ENCODE measurements at places on chromosomes 12 and 14.

DNA sequence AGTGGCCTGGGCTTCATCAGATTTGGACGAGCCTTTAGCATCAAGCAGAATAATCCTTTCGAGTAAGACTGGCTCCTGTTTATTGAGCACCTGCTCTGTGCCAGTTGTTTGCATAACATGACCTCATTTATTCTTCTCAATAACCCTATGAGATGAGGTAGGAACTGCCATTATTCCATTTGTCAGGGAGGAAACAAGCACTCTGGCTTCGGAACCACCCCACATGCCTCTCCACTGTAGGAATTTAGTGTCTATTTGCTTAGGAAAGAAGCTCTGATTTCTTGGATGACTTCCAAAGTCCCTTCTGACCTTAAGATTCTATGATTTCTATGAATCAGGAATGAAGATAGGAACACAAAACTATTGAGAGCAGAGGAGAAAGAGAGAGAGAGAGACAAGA is 11.0 kb downstream of the SAMD4A start:
- no peak for DNase-seq

GRCh38 chr14:77599889-77600288 is 16.5 kb downstream of the SPTLC2 start:
- DNase-seq, result no peak

DNA sequence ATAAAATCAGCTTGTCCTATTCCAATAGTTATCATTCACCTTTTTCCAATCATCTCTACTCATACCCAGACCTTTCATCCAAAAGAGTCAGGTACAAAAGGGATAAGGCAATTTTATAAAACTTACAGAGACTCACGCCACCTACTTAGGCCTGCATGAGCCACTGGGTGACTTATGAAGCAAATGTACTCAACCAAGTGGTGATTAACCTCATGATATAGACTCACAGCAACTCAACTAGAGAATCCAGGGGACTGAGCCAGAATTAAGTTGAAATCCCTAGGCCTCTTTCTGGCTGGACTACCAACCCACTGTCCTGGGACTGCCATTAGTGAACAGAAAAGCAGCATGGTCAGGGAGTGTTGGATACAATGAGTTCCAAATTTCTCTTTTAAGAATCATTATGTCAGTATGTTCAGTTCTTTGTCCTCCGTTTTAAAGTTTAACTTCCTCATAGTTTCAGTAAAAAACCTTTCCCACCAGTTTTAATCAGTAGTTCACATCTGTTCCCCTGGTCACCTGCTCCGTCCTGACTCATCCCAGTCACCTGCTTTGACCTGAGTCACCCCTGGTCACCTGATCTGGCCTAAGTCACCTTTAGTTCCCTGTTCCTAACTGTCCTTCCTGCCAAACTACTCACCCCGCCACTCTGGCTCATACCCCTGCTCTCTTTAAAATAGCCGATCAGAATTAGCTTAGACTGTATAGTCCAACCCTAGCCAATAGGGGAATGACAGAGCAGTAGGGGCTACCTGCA is 36.8 kb downstream of the SPTSSA start:
- DNase-seq, result no peak

DNA sequence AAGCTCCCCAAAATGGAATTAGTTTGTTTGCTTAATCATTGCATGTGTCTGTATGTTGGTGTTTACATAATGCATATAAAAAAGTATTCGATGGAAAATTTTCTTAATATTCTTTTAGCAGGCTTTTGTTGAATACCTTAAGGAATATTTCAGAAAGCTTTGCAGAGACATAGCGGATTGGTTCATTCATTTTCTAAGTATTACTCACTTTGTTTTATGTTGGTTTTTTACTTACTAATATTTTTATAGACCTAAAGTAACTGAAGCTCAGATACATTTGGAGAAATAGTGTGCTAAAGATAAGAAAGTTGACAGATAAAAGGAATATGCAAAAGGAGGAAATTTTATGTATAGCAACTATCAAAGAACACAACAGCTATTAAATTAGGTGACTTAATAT is 191.0 kb downstream of the ERC1 start:
- no peak for DNase-seq

DNA sequence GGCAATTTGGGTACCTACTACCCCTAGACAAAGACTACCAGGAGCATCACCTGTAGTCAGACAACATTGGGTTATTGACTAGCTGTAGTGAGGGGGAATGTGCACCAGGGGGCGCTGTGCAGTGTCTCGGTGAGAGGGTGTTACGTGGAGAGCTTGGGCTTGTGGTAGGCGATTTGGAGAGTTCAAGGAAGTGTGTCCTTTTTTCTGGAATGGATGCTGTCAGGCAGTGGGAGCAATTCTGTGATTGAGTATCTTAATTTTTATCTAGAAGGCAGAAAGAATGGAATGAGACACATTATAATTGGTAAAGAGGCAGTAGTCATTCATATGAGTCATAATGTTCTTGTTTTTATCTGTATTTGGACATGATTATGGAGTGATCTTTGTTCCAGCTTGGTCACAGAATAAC is 187.7 kb downstream of the GALC start:
- peak; percentile 0 for DNase-seq

- DNase-seq, result no peak
Observed at GRCh38 chr12:20507711-20508110, 139.4 kb downstream of the PDE3A start.

DNA sequence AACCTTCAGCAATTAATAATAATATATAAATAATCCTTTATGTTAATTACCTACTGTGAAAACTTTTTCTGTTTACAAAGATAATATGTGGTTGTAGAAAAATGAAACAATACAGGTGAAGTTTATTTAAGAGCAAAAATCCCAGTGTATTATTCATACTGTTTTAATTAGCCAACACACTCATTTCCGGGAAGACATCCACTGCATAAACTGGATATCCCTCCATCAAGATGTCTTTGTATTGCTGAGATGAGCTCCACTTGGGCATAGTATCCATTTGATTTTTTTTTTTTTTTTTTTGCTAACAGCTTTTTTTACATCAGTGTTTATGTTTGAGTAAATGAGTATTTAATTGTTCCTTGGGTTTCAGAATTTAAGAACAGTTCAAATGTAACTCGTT is 13.7 kb upstream of the DERA start:
- no peak for DNase-seq

DNA sequence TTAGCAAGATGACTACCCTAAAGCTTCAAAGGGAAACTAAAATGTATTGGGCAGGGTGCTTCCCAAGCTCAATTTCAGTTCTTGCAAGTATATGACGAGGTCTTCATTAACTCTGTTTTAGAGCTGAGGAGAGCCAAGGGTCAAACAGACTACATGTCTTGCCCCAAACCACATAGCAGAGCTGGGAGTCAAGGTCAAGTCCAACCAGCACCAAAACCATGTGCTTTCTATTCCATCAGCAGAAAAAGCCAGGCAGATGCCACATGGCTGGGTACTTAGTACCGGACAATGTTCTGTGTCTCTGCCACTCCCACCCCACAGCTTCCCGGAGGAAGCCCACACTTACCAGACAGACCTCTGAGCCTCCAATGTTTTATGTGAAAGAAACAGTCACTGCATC is 17.6 kb downstream of the NID2 start:
- no peak for DNase-seq

DNA sequence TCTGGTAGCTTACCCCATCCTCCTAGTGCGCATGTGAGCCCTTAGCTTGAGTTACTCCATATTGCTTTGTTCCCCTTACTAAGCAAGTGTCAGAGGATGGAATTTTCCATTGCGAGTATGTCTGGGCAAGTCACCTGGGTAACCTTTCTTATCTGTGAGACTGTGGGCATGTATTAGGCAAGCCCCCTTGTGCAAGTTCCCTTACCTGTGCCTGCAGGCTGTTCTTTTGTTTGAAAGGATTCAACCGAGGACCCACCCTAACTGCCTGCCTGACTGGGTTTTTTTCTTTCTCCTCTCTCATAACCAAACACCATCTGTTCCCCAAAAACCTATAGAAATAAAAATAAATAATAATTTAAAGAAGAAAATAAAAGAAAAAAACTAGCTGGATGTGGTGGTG is 22.3 kb upstream of the PPP2R5E start:
- DNase-seq, result no peak

DNA sequence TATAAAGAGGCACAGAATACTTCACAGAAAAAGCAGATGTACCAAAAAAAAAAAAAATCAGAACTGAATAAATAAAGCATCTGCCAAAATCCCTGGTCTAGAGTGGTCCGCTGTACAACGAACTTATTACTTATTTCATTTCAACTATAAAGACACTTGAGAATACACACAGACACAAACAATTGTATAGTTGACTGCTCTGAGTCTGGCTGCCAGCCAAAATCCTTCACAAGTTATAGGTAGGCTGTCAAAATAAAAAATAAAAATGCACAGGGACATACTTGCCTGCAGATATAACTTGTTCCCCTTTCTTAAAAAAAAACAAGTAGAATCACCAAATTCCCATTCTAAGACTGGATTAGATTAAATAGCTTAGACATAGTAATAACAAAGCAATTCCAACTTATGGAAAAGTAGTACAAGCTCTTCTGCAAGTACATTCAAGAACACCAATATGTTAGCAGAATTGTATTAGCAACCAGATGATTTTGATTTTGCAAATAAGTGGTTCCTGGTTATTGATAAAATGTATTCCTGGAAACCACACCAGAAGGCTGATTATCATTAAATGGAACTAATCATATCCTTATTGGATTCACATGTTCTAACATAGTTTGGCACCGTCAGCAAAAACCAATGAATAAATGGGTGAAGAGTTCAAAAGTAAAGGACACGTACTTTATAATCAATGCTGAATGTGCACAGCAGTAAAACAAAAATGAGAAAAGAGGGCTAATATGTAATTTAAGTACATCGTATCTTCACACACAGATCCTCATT is 248.5 kb downstream of the NELL2 start:
- DNase-seq, result no peak

DNA sequence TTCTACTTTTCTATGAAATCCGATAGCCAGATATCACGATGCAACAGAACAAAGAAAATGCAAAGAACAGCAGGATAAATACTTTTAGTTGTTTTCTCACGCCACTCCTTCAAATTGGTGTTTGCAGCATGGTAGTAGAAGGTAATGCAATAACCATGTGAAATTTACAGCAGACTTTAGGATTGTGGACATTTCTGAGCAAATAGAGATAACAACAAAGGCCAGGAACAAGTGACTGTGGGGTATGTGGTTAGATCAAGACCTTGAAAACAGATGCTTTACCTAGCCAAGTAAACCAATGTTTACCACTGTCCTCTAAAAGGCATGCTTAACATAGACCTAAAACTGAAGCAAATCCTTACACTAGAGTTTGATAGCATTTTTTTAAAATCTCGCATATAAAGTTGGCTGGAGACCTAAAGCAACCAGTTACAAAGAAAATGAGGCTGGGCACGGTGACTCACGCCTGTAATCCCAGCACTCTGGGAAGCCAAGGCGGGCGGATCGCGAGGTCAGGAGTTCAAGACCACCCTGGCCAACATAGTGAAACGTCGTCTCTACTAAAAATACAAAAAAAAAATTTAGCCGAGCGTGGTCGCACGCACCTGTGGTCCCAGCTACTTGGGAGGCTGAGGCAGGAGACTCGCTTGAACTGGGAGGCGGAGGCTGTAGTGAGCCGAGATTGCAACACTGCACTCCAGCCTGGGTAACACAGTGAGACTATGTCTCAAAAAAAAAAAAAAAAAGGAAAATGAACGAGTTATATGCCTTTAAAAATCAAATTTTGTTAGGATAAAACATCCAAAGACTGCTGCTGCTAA is 123.2 kb upstream of the FOXN3 start:
- DNase-seq, result no peak
